ENCODE measurements at places on chromosomes 16 and 17.
A peak's percentile ranks its signal among the peaks of the same experiment; 100 is the strongest.

GRCh38 chr17:14310101-14310500 lies 9.2 kb downstream of the HS3ST3B1 start:
- DNase-seq: no peak

GRCh38 chr17:27466743-27467375 lies 10.6 kb downstream of the KSR1 start:
- DNase-seq: peak; percentile 94

- DNase-seq: no peak
Measured at GRCh38 chr16:86827521-86827920, 249.2 kb downstream of the FOXL1 start.

GRCh38 chr16:81706327-81707295 lies 72.5 kb upstream of the PLCG2 start:
- no peak for DNase-seq

- DNase-seq: peak; percentile 87
Measured at GRCh38 chr17:44522883-44523671, 19.9 kb upstream of the GPATCH8 start.

- DNase-seq: no peak
Measured at GRCh38 chr17:10306585-10306984, 66.2 kb downstream of the MYH13 start.

- peak; percentile 10 for DNase-seq
Measured at GRCh38 chr17:55672585-55673501, 49.8 kb downstream of the TMEM100 start.

GRCh38 chr17:81890447-81891302 lies 711 bp downstream of the ALYREF start:
- DNase-seq: peak; percentile 43

- DNase-seq: peak; percentile 26
Measured at GRCh38 chr16:88701581-88702370, 4.4 kb downstream of the RNF166 start.

DNA sequence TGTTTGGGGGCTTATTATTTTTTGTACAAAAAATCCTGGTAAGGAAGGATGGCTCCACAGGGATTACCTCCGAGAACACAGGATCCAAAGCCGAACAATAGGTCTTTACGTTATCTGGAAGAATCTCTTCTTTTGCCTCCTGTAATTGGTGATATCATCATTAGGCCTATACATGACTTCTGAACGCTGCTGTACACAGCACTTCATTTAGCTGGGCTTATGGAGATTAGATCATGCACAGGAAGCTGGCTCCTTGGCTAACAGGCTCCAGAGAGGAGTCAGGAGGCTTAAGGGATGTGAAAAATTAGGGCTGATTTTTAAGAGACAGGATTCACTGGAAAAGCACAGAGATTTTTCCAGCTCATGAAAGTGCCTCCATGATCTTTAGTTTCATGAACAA lies 54.7 kb downstream of the TANGO6 start:
- no peak for DNase-seq

DNA sequence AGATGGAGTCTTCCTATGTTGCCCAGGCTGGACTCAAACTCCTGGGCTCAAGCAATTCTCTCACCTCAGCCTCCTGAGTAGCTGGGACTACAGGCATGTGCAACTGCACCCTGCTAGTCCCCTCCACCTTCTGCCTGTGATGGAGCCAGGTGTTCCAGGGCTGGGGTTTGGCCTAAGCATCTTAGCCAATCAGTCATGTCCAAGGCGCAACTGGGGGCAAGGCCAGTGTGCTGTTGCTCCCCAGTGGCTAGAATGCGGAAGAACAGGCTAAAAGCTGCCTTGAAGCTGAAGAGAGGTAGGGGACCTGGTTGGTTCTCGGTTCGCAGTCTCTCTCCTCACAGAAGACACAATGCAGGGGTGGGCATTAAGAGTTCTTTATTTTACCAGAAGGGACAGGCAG lies 18.6 kb downstream of the FLOT2 start:
- DNase-seq: peak; percentile 55

GRCh38 chr17:37564252-37564651 lies 45.0 kb downstream of the SYNRG start:
- no peak for DNase-seq

GRCh38 chr17:19421926-19422325 lies 10.9 kb downstream of the RNF112 start:
- DNase-seq: no peak

GRCh38 chr17:82303944-82304808 lies 13.2 kb downstream of the CD7 start:
- DNase-seq: peak; percentile 4

DNA sequence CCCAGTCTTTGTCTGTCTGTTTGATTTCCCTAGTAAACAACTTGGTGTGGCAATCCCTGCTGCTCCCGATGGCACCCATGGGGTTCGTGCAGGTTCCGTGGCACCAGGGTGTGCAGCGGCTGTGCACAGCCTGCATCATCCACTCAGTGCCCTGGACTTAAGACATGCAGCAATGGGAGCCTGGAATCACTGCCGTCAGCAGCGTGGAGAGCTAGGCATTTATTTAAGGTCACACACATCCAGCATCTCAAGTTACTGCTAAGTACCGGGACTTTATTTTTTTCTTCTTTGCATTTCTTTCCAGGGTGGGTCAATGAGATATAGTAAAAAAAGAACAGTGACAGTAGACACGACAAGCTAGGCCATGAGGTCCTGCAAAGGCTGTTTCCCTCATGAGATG lies 2.8 kb downstream of the DHRS7C start:
- DNase-seq: no peak

GRCh38 chr17:55661256-55661758 lies 61.4 kb downstream of the TMEM100 start:
- DNase-seq: no peak

DNA sequence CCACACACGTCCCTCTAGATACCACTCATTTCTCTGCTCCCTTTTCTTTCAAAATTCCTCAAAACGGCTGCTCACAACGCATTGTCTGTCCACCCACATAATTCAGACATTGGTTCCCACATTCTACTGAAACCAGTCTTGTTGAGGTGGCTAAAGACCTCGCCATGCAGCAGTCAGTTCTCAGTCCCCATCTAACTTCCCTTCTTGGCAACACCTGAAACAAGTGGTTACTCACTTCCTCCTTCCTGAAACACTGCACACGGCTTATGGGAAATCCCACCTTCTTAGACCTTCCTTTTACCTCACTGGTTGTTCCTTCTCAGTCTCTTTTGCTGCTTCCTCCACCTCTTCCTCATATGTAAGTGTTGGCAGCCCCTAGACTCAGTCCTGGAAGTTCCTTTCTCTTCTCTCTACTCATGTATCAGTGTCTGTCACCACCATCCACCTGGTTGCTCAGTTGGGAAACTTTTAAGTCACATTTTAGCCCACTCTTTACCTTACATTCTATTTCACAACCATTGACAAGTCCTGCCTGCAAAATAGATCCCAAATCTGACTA lies 277.1 kb downstream of the CEP112 start:
- peak; percentile 72 for DNase-seq

DNA sequence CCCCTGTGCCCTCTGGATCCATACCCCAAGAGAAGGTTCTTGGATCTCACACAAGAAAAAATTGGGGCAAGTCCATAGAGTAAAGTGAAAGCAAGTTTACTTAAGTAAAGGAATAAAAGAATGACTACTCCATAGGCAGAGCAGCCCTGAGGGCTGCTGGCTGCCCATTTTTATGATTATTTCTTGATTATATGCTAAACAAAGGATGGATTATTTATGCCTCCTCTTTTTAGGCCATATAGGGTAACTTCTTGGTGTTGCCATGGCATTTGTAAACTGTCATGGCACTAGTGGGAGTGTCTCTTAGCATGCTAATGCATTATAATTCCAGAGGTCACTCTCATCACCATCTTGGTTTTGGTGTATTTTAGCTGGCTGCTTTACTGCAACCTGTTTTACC lies 70.8 kb downstream of the NLK start:
- no peak for DNase-seq

DNA sequence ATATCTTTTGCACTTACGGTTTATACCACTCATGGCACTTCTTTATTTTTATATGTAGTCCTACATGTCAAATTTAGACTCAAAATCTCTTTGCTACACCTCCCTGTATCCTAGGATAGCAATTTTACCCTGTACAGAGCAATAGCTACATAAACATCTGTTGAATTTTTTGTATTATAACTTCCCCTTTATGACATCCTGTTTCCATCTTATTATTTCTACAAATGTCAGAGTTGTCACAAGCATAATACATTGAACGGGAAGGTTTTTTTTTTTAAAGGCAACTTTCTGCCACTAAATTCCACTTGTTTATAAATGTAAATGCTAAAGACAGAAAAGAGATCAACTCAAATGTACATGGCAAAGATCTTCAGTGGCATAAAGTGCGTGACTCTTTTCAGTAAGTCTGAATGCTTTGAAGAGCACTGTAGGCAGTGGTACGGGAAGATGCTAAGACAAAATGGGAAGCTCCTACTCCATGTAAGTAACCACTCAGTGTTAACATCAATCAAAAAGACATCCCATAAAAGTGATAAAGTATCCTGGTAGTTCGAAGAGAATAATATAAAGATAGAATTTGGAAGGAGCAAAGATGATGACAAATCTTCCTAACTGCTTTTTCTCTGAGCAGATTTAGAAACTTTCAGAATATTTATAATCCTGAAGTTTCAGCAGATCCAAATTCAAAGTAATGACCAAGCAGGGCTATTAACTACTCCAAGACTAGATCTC lies 26.8 kb downstream of the GNA13 start:
- DNase-seq: no peak

DNA sequence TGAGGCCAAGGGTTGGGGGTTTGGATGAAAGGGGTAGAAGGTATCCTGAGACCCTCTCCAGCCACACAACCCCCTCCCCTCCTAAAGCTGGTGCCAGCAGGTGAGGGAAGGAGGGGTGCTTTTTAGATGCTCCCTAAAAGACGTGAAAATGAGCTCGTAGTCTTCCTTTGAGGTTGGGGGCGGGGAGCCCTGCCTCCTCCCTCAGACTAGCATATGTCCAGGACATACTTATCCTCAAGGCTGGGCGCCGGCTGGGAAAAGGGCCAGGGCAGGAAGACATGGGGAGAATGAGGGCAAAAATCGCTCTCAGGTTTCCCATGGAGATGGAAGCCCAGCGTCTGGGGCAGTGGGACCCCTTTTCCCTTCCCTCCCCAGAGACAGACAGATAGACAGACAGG lies 26.7 kb downstream of the SRCIN1 start:
- DNase-seq: no peak

DNA sequence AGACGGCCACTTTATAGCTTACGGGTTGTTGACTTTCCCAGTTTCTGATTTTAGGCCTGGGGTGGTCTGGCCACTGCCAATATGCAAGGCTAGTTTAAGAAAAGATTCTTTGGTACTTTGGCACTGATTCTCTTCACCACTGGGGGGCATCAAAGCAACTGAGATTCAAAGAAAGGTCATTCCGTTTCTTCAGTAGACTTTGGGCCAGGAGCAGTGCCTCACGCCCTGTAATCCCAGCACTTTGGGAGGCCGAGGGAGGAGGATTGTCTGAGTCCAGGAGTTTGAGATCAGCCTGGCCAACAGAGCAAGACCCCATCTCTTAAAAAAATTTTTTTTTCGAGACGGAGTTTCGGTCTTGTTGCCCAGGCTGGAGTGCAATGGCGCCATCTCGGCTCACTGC lies 53.0 kb downstream of the RPA1 start:
- DNase-seq: peak; percentile 33

DNA sequence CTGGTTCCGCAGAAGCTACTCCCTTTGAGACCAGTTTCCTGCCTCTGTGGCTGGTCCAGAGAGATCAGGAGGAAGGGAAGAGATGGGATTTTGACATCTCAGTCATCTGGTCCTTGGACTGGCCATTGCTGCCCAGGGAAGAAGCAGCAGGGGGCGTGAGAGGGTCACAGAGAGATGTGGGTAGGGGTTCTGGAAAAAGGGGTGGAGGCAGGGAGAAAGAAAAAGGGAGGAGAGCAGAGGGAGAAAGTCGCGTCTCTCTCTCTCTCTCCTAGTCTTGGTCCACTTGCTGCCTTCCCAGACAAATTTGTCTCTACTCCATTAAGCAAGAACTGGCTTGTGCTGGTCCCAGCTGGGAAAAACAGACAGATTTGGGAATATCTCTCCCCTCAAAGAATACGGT lies 4.4 kb downstream of the SHBG start:
- DNase-seq: peak; percentile 59

GRCh38 chr17:83069931-83070742 lies 9.3 kb upstream of the METRNL start:
- DNase-seq: no peak

DNA sequence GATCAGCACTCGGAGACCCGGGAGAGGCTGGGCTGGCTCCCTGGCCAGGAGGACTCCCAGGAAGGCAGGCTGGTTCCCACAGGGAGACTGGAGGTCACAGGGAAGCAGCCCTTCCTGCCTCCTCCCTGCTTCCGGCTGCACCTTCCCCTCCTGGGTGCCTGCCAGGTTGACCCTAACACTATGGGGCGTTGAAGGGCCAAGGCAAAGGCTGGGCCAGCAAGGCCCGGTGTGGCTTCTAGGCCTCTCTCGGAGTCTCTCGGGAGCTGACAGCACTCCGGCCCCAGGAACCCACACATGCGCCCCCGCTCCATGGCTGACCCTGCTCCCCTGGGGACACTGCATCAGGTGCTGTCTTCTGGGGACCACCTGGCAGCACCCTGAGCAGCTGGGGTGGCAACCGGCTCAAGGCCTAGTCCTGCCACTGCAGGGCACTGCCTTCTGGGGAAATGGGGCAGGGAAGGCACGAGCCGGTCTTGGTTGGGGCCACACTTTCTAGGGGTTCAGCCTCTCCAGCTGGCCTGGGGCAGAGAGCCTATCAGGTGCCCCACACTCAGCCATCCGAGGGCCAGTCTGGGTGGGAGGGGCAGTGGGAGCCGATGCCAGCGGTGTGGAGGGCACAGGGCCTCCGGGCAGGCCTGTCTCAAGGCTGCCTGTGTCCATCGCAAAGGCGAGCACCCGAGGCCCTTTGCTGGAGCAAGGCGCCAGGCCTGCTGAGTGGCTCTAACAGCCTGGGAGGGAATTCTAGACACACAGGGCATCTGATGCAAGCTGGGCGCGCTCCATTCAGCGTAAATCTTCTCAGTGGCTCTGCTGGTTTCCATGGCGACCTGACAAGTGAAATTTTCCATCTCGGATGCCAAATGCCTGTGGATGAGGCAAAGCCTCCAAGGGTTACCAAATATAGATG lies 5.6 kb upstream of the MTSS2 start:
- no peak for DNase-seq

GRCh38 chr16:68155425-68155824 lies 70.3 kb downstream of the NFATC3 start:
- no peak for DNase-seq
